Activated T-cell treated with anti-CD3 and anti-CD28 coated beads, Interleukin-2, amount 50 U/mL, for 1 hour (primary cell): ENCODE measurements at places on chromosomes 3 and 15.

- DNase-seq: no peak
Observed at GRCh38 chr15:76328106-76328696, 8.4 kb upstream of the ISL2 start.

DNA sequence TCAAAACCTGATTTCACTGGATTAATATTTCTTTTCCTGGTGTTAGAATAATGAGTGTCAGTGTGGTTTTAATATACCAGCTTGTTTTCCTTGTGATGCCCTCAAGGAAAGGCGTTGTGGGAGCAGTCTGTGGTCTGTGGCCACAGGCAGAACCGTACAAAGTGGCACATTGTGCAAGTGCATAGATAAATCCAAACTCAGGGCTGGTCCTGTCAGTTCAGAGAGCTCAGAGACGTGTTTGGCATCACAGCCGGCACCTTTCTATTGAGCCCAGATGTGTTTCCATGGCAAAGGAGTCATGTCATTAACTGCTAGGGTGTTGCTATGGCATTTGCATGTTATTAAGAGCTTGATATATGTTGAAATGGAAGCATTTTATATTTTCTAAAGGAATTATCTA is 289.9 kb upstream of the RASGRP1 start:
- no peak for DNase-seq

DNA sequence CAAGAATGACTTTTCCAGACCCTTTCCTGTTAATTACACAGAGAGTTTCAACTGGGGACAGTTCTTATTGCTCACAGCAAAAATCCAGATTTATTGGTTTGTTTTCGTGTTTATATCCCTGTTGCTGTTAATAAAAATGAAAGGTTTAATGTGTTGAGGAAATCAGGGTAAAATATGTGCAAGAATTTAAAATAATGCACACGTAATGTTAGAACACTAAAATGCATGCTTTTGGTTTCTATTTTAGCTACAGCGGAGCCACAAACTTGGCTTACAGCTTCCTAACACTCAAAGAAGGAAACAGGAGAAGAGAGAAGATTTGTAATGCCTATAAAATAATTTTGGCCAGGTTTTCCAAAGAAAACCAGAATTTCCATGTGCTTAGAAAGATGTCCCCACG is 62.7 kb downstream of the CASR start:
- no peak for DNase-seq

DNA sequence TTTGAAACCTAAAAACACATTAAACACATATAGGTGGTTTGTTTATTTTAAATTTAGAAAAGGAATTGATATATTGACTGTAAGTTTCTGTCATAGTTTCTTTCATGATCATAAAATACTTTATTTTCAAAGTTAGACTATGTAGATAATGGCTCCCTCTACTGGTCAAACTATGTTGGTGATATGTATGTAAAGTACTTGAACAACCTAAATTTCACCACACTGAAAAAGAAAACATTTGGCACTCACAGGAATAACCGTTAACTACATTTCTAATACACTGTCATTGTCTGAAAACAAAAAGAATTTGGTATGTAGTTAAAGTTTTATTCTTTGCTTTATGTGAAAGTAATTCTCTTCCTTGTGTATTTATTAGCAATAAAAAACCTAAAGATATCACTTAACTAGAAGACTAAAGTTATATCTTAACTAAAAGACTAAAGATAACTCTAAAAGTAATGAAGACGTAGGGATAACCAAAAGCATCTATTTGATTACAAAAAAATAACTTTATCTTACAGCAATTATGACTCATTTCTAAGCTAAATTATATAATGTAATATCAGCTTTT is 427.5 kb downstream of the VGLL3 start:
- no peak for DNase-seq

- no peak for DNase-seq
Observed at GRCh38 chr3:195196266-195196665, 74.7 kb downstream of the XXYLT1 start.

DNA sequence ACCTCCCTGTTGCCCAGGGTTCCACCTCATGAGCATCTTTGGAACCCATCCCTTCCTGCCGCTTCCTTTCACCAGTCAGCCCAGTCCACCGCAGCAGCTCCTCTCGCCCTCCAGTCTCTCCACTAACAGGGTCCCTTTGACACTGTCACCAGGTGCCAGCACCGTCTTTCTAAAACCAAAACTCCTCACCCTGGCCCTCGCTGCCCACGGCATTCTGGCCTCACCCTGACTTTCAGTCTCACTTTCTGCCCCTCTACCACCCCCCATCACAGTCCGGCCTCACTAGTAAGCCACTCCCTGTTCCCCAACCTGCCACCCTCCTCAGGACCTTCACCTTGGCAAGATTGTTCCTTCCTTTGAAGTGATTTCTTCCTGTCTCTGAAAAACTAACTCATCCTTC is 4.2 kb downstream of the PPCDC start:
- no peak for DNase-seq

DNA sequence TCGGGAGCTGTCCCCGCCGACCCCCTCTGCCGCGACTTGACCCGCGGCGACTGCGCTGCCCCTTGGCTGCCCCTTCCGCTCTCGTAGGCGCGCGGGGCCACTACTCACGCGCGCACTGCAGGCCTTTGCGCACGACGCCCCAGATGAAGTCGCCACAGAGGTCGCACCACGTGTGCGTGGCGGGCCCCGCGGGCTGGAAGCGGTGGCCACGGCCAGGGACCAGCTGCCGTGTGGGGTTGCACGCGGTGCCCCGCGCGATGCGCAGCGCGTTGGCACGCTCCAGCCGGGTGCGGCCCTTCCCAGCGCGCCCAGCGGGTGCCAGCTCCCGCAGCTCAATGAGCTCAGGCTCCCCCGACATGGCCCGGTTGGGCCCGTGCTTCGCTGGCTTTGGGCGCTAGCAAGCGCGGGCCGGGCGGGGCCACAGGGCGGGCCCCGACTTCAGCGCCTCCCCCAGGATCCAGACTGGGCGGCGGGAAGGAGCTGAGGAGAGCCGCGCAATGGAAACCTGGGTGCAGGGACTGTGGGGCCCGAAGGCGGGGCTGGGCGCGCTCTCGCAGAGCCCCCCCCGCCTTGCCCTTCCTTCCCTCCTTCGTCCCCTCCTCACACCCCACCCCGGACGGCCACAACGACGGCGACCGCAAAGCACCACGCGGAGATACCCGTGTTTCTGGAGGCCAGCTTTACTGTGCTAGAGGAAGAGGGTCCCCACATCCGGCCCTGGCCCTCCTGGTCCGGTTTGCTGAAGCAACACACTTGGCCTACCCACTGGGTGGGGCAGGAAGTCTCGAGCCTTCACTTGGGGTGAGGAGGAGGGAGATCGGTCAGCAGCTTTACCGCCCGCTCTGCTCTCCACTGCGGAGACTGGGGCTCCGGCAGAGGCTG is at the start of gene RASSF1:
Gene RASSF1, minus strand, starts transcription at position 389 of the 882 bp plus-strand sequence. Its CDS starts 31 bp downstream, at position 358.
- DNase-seq: peak; percentile 75

GRCh38 chr3:23203708-23204330 is 692 bp downstream of the UBE2E2 start:
- DNase-seq: peak; percentile 23

GRCh38 chr3:10379961-10380360 is 59.0 kb upstream of the SEC13 start:
- no peak for DNase-seq

- no peak for DNase-seq
Observed at GRCh38 chr3:55719006-55719405, 231.9 kb upstream of the WNT5A start.

DNA sequence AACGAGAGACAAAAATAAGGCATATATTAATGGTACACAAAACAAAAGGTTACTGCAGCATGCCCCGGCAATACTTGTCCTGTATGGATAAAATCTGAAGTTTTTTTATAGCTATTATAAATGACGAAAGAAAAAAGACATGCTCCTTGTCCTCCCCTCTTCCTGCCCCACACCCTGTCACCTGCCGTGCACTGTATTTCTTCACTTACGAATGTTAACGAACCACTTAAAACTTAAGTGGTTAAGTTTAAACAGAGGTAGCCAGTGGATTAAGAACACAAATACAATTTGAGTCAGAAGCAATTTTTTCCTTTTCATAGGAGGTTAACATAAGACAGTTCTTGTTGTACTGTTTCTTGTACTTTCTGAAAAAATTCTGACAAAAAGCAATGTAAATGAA is 799.1 kb upstream of the NECTIN3 start:
- no peak for DNase-seq

DNA sequence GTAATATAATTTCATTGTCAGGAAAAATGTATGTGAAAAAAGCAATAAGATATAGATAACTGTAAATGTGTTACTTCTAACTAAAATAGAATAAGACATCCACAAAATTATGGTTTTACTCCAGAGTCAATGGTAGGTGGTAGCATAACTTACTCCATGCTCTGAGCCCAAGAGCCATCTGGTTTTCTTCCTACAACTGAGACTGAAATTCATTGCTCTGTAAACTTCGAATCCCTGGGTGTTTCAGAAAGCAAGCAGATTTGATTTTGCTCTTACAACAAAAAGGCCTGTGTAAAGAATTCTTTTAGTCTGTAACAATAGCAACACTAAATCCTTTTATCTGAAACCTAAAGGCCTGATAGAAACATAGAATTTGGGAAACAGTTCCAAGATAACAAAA is 805.9 kb downstream of the AGBL1 start:
- DNase-seq: no peak

GRCh38 chr3:138030734-138031280 is 20.8 kb downstream of the CLDN18 start:
- no peak for DNase-seq

DNA sequence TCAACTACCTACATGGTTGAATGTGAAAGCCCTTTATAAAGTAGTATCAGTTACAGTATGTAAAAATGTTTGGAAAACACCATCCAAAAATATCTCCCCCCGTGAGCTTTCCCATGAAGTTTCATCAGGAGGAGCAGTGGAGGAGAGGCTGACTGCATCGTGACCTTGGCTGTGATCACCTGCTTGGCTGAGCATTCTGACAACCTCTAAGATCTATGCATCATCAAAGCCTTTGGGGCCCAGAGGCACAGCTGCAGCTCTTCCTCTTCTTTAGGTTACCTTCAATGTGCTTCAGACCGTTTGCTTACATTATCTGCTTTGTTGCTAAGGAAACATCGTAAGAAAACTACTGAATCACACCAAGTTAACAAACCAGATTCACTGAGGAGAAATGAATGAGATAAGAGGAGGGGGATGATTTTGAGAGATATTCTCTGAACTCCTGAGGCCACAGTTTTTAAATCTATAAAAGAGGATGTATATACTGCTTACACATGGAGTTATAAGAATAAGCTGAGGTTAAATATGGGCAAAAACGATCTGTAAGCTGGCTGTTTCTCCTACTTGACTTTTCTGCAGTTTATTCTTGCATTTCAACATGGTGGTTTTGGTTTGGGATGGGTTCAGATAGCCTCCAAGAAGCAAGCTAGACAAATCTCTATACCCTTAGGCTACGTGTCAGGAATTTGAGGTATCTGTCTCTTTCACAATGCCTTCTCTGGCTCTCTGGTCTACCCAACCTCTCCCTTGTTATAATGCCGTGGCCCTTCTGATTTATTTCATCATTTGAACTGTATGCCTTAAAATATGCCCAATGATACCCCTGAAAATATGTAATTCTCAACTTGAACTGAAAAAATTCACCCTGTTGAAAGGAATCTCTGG is 4.0 kb downstream of the GCSAM start:
- DNase-seq: peak; percentile 54

- DNase-seq: no peak
Observed at GRCh38 chr15:79003896-79004295, 59.0 kb upstream of the CTSH start.

DNA sequence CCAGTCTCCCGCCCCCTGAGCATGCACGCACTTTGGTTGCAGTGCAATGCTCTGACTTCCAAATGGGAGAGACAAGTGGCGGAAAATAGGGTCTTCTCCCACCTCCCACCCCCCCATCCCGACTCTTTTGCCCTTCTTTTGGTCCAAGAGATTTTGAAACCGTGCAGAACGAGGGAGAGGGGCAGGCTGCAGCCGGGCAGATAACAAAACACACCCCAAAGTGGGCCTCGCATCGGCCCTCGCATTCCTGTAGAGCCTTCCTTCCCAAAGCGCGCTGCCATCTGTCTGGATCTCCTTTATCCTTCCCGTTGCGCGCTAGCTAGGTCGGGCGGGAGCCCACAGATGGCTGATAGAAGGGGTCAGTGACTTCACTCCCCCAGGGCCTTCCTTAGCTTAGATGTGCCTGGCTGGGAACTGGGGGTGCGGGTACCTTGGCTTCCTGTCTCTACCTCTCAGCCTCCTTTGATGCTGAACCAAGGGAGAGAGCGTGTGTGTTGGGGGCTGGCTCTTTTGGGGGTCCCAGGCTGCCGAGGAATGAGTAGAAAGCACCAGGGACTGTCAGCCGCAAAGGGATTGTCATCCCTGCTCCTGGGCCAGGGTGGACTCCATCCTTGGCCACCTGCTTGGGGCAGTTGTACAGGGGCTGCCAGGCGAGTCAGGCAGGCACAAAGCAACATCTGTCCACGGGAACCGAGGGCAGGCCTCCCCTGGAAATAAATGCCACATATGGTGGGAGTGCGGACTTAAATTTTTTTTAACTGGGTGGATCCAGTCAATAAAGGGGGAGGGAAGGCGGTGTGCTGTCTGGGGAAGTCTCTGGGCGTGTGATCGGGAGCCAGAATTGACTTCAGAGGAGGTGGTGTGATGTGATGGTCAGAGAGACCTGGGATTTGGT is 1.8 kb downstream of the SMAD3 start:
- peak; percentile 39 for DNase-seq

DNA sequence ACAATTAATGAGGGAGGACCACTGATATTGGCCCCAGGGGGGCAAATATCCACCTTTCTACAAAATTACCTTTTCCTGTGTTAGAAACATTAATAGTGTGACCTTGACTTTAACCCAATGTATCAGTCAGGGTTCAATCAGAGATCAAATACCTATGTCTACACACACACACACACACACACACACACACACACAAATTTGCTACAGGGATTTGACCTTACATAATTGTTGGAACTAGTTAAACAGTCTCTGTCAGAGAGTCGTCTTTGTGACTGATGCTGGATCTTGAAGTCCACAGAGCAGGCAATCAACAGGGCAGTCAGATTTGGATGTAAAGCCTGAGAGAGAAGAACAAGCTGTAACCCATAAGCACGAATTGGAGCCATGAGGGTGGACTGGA is 32.5 kb downstream of the TM4SF4 start:
- no peak for DNase-seq

DNA sequence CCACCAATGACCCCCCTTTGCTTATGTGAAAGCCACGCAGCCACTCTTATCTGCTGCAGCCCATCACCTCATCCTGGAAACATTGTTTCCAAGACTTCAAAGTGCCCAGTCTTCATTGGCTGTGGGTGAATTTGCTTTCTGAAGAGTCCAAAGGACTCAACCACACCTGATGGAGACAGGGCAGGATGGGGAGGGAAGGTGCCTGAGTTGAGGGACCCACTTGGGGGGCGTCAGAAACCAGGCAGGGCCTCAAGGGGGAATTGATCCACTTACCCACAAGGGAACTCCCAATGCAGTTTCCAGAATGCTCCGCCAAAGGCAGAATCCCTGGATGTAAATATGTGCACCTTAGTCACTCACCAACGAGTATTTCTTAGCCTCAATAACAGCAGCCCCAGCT is 147.9 kb upstream of the ATP2B2 start:
- no peak for DNase-seq
